ENCODE measurements at places on chromosomes 13 and 19. TPM values are rescaled to one million over a fixed set of nuclear protein-coding genes. Genes with fewer than 3 reads are reported as not detected.
A peak's percentile ranks its signal among the peaks of the same experiment; 100 is the strongest.

- H3K36me3 ChIP-seq = no peaks in the 10 kb centered on the region
- H3K27ac ChIP-seq = no peak overlapping the region
- no peak for DNase-seq
- H3K27me3 ChIP-seq = no peaks in the 10 kb centered on the region
- H3K4me1 ChIP-seq = peaks cover 9% of the 10 kb centered on the region
Observed at GRCh38 chr13:102718746-102719145, 23.9 kb upstream of the METTL21C start.

DNA sequence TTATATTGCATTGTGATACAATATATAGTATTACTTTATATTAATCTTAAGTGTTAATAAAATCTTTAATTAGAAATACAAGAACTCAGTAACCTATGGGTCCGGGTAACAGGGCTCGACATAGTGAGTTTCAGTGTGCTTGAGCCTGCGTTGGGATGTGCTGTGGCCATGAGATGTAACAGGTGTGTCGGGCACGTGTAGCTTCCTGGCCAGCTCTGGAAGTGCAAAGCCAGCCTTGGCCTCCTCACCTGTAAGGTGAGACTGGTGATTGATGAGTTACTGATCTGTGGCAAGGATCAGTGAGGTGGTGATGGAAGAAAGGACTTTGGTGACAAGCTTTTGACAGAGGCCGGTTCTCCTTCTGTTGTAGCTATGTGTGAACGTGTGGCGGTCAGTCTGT, 19.2 kb downstream of the ATP4B start:
- no peaks in the 10 kb centered on the region for H3K27me3 ChIP-seq
- no peak overlapping the region for H3K27ac ChIP-seq
- H3K36me3 ChIP-seq = peaks cover 33% of the 10 kb centered on the region
- H3K4me3 ChIP-seq = no peak overlapping the region
- no peak for DNase-seq

GRCh38 chr19:35708391-35708790, 4.0 kb downstream of the ZBTB32 start:
- no peaks in the 10 kb centered on the region for H3K27me3 ChIP-seq
- no peak overlapping the region for H3K27ac ChIP-seq
- no peak for DNase-seq
- no peak overlapping the region for H3K4me3 ChIP-seq

- no peak for DNase-seq
- no peak overlapping the region for H3K27ac ChIP-seq
- H3K4me3 ChIP-seq = no peak overlapping the region
- peaks cover 19% of the 10 kb centered on the region for H3K36me3 ChIP-seq
Observed at GRCh38 chr19:35883882-35884281, 15.5 kb downstream of the APLP1 start.

- no peaks in the 10 kb centered on the region for H3K27me3 ChIP-seq
- H3K4me1 ChIP-seq = no peaks in the 10 kb centered on the region
- DNase-seq = no peak
- no peak overlapping the region for H3K4me3 ChIP-seq
- H3K36me3 ChIP-seq = no peaks in the 10 kb centered on the region
Observed at GRCh38 chr19:27719034-27719433, 1493.9 kb downstream of the UQCRFS1 start.

CEACAM6 gene
- total RNA-seq = not detected

DNA sequence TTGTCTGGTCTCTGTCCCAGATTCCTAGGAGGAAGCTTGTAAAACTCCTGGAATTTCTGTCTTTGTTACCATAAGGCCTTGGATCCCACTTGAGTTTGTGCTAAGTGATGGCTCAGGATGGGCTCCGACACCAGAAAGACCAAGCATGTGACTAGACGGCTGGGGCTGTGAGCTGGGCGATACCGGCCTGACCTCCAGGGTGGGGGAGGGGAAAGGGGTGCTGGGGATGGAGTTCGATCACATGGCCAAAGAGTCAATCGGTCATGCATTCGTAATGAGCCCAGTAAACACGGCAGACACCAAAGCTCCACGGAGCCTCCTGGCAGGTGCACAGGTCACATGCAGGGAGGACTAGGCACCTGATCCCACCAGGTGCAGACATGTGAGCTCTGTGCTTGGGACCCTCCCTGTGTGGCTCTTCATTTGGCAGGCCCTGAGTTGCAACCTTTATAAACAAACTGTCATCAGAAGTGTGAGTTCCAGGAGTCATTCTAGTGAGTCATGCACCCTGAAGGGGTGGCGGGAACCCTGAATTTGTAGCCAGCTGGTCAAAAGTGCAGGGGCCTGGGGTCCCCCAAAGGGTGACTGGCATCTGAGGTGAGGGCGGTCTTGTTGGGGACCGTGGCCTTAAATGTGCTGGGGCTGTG, 27.1 kb downstream of the ELAVL1 start:
- no peaks in the 10 kb centered on the region for H3K4me1 ChIP-seq
- peaks cover 44% of the 10 kb centered on the region for H3K36me3 ChIP-seq
- H3K4me3 ChIP-seq = no peak overlapping the region
- H3K27ac ChIP-seq = no peak overlapping the region

TSSK6 gene
- 2.2 TPM for total RNA-seq

GRCh38 chr19:6423499-6424194, 964 bp downstream of the KHSRP start:
- peak; percentile 26 for DNase-seq
- peak overlapping the region; percentile 61 for H3K4me3 ChIP-seq
- H3K4me1 ChIP-seq = peaks cover 36% of the 10 kb centered on the region
- H3K27me3 ChIP-seq = no peaks in the 10 kb centered on the region
- peak overlapping the region; percentile 2 for H3K27ac ChIP-seq

- H3K27ac ChIP-seq = no peak overlapping the region
- H3K4me3 ChIP-seq = no peak overlapping the region
- H3K36me3 ChIP-seq = no peaks in the 10 kb centered on the region
- no peak for DNase-seq
Observed at GRCh38 chr19:10975374-10976130, 14.7 kb downstream of the SMARCA4 start.

SIAH3 gene
- not detected for total RNA-seq

DNA sequence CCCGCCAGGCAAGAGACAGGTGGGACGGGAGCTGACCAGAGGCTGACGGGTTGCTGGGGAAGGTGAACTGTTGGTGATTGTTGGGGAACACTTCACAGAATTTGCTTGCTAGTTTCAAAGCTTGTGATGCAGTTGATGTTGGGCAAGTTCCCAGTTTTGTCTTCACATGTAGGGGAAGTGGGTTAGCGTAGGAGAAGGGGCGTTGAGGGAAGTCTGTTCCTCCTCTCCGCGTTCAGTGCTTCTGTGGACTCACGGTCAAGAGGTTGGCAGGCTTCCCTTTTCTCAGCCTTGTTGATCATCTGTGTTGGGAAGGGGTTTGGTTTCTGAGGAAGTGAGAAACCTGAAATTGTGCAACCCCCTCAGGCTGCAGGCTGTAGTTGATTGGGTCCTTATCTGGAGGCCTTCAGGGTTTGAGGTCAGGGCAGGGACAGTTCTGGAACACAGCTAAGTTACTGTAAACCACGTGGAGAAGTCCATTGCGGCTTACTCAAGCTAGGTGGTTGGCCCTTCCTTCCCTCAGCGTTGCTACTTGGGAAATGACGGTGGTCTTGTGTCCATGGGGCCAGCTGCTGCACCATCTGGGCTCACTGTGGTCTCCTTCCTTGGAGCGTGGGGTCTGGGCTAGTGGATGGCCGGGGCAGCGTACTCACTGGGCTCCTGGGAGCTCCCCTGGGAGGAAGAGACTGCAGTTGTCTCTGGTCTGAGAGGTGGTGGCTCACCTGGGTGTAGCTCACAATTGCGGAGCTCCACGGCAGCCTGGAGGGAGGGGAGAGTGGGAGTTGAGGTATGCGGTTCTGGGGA, 7.5 kb downstream of the RPS9 start:
- DNase-seq = no peak
- H3K4me3 ChIP-seq = no peak overlapping the region
- H3K27me3 ChIP-seq = no peaks in the 10 kb centered on the region
- H3K4me1 ChIP-seq = peaks cover 76% of the 10 kb centered on the region
- H3K27ac ChIP-seq = peak overlapping the region; percentile 67
- H3K36me3 ChIP-seq = peaks cover 52% of the 10 kb centered on the region

- H3K27ac ChIP-seq = peak overlapping the region; percentile 95
- H3K4me1 ChIP-seq = peaks cover 49% of the 10 kb centered on the region
- H3K27me3 ChIP-seq = peaks cover 5% of the 10 kb centered on the region
- H3K4me3 ChIP-seq = peak overlapping the region; percentile 97
- H3K36me3 ChIP-seq = no peaks in the 10 kb centered on the region
Observed at GRCh38 chr19:925087-925525, 729 bp upstream of the ARID3A start.

DNA sequence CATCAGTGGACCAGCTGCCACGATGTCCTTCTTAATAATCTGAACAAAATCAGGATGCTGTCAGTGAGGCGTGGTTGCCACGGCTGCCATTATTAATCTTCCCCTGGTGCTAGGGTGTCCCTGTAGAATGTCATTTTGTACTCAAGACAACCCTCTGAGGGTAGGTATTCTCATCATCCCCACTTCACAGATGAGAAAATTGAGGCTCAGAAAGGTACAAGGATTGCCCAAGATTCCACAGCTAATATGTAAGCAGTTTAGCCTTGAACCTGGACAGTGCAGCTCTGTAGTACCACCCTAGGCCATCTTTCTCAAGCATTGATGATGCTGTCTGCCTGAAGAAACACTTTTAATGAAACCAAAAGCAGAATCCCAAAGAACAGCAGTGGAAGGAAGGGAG, 8.1 kb downstream of the PPP2R1A start:
- no peaks in the 10 kb centered on the region for H3K27me3 ChIP-seq
- DNase-seq = no peak
- H3K27ac ChIP-seq = no peak overlapping the region
- H3K36me3 ChIP-seq = peaks cover 51% of the 10 kb centered on the region

DNA sequence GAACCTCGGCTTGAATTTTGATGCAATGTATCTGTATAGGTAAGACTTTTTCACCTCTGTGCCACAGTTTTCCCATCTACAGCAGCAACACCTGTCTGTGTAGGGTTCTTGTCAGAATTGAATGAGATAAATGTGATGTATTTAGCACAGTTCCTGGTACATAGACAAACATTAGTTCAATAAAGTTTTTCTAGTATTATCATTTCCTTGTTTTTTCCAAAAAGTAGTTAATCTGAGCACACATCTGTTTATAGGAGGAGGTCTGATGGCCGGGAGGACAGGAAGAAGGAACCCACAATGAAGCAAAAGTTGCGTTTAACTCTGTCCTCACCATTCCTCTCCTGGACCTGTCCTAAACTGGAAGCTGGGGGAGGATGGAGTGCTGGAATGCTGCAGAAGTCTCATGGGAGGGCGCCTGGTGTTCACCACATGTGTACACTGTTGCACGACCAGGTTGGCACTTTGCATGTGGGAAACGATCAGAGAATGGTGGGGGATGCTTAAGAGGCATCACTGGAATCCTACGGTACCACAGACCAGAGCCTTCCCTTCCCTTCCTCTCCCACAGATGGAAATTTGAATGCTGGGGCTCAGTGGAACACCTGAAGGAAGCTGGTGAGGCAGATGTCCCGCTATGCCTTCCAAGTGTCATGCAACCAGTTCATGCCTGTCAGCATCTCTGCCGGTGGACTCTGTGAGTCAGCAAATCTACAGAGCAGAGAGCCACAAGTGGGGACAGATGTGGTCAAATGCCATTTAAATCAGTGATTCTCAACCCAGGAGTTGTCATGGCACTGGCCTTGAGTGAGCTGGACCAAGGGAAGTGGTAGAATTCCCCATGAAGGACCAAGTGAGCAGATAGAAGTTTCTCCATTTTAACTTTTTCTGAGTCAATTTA, 315.6 kb downstream of the DLEU7 start:
- no peak overlapping the region for H3K4me3 ChIP-seq
- DNase-seq = no peak
- no peak overlapping the region for H3K27ac ChIP-seq
- no peaks in the 10 kb centered on the region for H3K36me3 ChIP-seq
- peaks cover 6% of the 10 kb centered on the region for H3K4me1 ChIP-seq

DNA sequence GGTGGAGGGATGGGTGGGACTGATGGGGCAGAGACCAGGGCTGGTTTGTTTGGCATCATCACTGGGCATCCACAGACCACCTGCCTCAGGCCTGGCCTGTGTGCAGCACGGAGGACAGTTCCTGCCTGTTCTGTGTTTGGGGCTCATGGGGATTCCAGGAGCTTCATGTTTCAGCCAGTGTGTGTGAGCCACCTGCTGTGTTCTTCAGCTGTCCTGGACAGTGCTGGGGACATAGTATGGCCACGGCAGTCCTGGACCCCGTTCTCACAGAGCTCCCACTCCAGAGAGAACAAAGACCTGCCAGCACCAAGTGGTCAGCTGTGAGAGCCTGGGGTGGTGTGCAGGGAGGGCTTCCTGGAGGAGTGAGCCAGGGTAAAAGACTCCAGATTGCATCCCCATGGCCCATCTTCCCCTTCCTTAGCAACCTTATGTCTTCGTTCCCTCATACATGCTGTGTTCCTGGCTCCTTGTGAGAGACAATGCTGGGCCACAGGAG, 2.0 kb upstream of the CCDC97 start:
- no peak for DNase-seq
- H3K4me3 ChIP-seq = no peak overlapping the region
- peak overlapping the region; percentile 97 for H3K27ac ChIP-seq
- H3K27me3 ChIP-seq = no peaks in the 10 kb centered on the region

DNA sequence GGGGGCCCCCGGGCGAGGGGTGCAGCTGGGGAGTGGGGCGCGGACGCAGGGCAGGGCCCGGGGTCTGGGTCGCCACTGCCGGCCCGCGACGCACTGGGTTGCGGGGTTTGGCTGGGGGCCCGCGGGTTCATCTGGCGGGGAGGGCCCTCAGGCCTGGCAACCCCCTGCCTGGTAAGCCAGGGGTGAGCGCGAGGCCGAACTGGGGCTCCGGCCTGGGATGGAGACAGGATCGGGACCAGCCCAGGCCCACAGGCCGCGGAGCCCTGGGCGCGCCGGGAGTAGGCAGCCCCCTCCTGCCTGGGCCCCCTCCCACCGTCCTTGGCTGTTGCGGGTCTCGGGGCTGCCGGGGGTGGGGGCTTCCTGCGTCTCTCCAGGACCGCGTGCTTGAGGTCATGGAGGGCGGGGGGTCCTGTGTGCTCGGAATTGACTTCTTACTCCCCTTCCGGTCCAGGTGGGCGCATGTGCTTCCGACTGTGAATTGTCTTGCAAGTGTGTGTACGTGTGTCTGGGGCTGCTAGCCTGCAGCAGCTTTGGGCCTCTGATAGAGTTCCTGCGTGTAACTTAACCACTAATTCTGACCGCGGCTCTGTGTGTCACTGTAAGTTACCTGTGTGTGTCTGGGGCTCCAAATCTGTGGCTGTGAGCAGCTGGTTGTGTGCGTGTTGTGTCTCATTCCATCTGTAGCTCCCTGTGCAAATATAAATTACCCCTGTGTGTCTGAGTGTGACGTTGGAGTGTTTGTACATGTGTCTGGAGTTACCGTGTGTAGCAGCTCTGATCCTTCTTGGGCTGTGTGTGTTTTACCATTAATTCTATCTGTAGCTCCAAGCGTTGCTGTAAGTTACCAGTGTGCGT, 751 bp downstream of the GRAMD1A start:
- DNase-seq = peak; percentile 27
- peaks cover 78% of the 10 kb centered on the region for H3K4me1 ChIP-seq
- no peaks in the 10 kb centered on the region for H3K27me3 ChIP-seq
- H3K27ac ChIP-seq = peak overlapping the region; percentile 71

DNA sequence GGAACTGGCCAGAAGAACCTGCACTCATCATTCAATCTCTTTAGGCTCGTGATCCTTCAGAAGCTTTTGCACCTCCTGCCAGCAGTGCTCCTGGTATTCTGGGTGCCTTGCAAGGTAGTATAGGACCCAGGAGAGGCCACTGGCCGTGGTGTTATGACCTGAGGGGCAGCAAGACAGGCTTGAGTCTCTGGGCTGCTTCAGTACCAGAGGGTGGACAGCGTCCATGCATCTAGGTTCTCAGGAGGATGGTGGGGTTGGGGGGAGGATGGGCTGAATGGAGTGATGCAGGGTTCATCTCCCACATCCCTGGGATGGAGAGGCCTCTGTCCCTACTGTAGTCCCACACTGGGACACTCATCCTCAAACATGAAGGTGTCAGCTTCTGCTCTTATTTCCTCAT, 41.1 kb downstream of the OR10H4 start:
- DNase-seq = no peak
- no peak overlapping the region for H3K27ac ChIP-seq
- no peaks in the 10 kb centered on the region for H3K36me3 ChIP-seq
- H3K4me3 ChIP-seq = no peak overlapping the region
- peaks cover 13% of the 10 kb centered on the region for H3K27me3 ChIP-seq

ATF5 gene
- total RNA-seq = 11.7 TPM

Measured in natural killer cell (primary cell).